ENCODE measurements at places on chromosomes 2 and 18.

- no peak for DNase-seq
Measured at GRCh38 chr18:54479365-54479764, 111.7 kb upstream of the DYNAP start.

GRCh38 chr2:227642656-227643055 is 23.9 kb upstream of the SCYGR5 start:
- DNase-seq = no peak

- no peak for DNase-seq
Measured at GRCh38 chr2:64939332-64939917, 49.8 kb upstream of the SLC1A4 start.

GRCh38 chr2:105393373-105394055 is 5.3 kb downstream of the FHL2 start:
- no peak for DNase-seq

DNA sequence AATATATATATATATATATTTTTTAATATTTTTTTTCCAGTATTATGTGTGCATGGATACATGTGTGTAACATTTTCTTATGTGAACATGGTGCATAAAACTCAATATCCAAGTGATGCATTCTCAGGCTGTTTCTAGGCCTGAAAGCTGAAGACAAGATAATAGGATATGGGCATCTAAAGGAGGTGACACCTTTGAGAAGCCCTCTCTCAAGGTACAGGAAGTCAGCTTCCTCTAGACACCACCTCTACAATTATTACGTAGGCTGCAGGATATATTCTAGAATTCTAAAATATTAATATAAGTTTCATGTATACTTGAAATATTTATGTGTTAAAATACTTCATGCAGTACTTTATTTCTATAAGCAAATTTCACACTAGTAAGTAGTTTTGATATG is 327.5 kb downstream of the PTPRM start:
- DNase-seq = no peak

GRCh38 chr18:58407263-58407648 is 221.6 kb downstream of the ALPK2 start:
- no peak for DNase-seq

- DNase-seq = no peak
Measured at GRCh38 chr2:12289120-12289802, 427.5 kb upstream of the TRIB2 start.

GRCh38 chr2:100895402-100895801 is 75.5 kb downstream of the NPAS2 start:
- DNase-seq = no peak

GRCh38 chr2:223545830-223546229 is 56.3 kb downstream of the SCG2 start:
- DNase-seq = no peak

- no peak for DNase-seq
Measured at GRCh38 chr18:73895701-73896100, 251.9 kb downstream of the FBXO15 start.

Data from fibroblast of skin of left biceps (primary cell).